ENCODE measurements at places on chromosomes 3 and 15.

GRCh38 chr15:78077871-78078210 lies 330 bp upstream of the TBC1D2B start:
- DNase-seq = no peak

GRCh38 chr3:115292131-115292530 lies 145.0 kb upstream of the ZBTB20 start:
- no peak for DNase-seq

- DNase-seq = no peak
Observed at GRCh38 chr3:161293381-161293780, 72.3 kb downstream of the NMD3 start.

DNA sequence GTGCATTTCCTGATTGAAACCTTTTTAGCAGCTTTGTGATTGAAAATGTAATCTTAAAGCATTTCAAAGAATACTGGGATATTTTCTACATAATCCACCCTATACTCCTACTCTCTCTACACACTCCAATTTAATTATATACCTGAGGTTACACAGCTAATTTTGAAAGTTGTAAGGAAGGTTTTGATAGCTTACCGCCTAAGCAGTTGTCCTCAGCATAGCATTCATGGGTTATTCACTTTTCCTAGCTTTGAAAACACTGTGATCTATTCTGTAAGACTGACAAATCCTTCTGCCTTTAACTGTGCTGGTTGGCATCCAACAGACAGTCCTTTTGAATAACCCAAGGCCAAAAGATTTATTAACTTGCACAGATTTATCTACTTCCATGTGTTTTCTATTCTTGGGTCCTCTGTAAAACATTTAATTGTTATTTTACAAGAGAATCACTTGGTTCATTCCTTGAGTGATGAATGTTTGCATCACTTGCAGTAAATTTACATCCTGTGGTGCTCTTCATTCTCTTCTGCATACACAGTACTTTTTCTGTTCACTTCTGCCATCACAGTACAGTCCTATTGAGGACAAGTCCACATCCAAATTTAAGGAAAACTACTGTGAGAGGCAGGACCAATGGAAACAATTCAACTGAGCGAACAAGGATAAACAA lies 44.8 kb downstream of the SERPINI1 start:
- DNase-seq = no peak

- DNase-seq = no peak
Observed at GRCh38 chr3:161781381-161781780, 284.8 kb downstream of the OTOL1 start.

DNA sequence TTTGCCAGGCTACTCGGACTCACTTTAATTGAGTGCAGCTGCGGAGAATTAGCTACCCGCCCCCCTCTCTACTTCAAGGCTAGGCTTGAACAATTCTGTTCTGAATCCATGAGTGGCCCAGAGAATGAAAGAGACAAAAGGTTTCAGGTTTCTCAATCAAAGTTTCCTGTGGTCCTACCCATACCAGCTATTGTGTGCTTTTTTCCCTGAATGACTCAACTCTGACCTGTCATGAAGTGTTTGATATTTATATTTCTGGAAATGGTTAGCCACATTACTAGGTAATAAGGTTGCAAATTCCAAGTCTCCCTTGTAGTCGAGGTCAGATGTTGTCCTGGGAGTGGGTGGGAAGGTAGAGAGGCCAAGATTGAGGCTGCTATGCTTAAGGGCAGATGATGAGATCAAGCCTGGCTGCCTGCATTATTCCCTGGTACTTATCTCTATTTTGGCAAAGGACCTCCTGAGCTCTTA lies 392.7 kb upstream of the TBL1XR1 start:
- no peak for DNase-seq

DNA sequence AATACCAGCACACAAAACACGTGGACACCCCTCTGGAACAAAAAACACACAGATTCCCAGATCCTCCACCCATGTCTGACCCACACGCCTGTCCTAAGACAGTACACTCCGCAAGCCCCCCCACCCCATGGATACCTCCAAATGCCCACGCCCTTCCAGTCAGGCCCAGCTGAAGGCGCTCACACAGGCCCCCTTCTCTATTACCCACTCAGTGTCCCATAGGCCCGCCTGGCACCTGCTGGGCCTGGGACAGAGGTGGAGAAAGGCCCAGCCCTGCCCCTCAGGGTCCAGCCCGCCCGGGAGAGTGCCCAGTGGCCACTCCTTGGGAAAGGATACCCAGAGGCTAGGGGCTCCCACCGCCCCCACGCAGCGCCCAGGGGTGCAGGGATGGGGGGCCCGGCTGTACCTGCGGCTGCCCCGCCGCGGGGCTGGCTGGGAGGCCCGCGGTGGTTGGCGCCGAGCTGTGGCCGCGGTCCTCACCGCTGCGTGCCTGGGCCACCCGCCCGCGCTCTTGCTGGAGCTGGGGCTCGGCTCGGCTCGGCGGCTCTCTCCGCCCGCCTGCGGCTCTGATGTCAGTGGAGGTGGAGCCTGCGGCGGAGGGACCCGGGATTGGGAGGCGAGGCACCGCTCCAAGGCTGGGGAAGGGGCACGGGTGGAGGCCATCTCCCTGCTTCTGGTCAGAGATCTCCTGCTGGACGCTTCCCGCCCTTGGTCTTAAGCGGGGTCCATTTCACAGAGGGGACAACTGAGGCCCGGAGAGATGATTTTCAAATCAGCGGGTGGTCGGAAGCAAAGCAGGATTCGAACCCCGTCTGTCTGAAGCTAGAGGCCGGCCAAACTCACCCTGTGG lies at the start of gene CAMK1:
Gene CAMK1 (minus strand): TSS at position 522 of the 850 bp plus-strand sequence. CDS start 2,198 bp downstream, outside the sequence.
- DNase-seq = peak; percentile 50

DNA sequence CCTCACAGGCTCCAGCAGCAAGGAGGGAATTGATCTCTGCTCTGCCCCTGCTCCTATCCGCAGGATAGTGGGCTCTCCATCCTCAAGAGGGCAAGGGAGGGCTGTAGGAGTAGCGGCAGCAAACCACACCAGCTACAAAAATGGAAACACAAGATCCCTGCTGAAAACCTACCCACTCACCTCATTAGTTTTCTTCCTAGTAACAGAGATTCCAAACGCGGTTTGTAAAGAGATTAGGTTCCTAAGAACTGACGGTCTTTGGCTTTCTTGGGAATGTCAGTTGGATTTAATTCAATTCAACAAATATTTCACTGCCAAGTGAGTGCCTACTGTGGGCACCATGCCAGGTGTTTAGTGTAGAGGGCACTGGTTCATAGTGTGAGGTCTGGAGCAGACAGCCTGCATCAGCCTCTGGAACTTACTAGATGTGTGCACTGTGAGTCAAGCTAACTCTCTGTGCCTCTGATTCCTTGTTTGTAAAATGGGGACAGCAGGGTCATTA lies 84.7 kb downstream of the MRPL46 start:
- DNase-seq = no peak

- DNase-seq = no peak
Observed at GRCh38 chr3:133300102-133300501, 99.8 kb upstream of the BFSP2 start.

DNA sequence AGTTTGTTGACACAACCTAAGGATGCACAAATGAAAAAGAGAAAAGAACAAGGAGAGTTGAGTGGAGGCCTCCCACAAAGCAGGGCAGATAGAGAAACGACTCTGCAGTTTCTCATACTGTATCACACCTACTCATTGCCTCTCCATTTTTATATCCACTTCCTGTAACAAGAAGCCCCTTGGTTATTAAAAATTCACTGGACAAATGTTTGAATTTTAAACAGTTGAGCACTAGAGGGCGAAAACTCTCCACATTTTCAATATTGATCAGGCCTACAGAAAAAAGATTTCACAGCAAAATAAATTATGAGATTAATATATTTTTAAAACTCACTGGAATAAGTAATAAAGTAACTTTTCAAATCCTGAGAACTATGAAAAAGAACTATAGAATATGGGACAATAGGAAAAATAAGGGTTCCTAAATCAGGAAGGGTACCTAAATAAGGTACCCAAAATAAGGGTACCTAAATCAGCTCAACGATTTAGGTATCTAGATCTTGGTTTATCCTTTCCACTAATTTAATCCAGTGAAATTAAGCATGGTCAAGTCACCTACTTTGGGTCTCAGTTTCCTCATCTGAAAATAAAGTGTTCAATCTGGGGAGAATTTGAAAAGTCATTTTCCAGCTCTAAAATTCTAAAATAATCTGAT lies 47.0 kb upstream of the PPIB start:
- DNase-seq = no peak

DNA sequence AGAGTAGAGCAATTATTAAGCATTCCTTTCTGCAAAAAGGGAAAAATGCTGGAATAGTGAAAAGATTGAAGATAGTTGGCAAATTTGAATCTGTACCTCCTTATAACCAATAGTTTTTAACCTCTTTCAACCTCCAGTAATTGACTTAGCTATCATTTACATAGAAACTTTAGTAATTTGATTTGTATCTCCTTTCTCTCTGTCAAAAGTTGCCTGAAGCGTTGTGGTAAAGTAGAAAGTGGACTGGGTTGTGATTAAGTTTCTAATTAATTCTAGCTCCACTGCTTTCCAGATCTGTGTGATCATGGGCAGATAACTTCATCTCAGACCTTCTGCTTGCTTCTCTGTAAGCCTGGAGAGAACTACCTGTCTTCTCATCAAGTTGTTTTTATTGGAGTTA lies 24.8 kb downstream of the GLCE start:
- no peak for DNase-seq

DNA sequence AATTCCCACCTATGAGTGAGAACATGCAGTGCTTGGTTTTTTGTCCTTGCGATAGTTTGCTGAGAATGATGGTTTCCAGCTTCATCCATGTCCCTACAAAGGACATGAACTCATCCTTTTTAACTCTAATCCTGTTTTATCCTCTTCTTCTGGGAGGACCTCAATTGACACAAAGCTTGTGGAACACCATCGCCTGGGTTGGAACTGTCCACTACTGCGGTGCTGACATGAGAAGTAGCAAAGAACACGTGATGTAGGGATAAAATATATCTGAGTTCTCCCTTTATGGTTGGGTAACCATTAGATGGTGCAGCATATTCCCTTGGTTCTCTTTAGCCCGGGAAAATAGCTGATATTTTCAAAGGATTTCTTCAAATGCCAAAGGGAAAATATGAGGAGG lies 105.3 kb upstream of the TOPAZ1 start:
- DNase-seq = no peak

- no peak for DNase-seq
Observed at GRCh38 chr15:80098341-80098740, 38.9 kb downstream of the ZFAND6 start.

GRCh38 chr3:11238060-11238459 lies 34.1 kb upstream of the ATG7 start:
- no peak for DNase-seq

DNA sequence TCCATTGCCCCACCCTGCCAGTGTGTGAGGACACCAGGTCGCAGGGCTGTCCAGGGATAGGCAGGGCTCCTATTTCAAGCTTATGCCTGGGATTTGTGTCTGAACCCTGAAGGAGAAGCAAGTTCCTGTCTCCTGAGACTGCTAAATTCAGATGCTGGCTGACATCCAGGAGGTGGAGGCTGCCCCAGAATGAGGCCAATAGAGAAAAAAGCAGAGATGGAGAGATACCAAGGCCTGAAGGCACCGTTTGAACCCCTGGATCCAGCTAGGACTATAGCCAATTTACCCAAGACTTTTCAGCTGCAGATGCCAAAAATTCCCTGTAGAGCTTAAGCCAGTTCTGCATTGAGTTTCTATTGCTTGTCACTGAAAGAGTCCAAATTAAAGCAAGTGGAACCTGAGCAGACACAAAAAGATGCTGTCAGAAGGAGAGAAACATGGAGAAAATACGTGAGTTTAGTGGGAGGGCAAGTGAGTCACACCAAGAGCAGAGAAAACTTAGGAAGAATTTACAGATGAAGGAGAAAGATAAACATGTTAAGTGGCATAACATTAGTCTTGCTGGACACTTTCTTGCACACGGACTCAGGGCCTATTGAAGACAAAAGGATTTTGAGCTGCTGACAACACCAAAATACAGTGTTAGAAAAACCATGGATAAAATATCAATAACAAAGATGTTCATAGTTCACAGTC lies 148.6 kb downstream of the CNTN3 start:
- DNase-seq = no peak

DNA sequence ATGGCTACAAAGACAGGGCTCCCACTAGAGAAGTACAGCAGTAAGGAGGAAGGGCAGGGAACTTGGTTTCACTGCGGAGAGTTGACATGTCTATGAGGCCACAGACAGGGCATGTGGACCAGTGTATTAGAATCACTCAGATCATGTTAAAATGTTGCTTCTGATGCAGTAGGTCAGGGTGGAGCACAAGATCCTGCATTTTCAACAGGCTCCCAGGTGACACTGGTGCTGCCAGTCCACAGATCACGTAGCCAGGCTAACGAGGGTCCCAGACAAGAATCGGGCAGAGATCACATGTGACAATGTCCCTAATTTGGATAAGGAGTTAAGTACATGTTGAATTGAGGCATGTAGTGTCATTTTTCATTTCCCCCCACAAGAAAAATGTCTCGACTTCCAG lies 73.6 kb downstream of the SPSB4 start:
- no peak for DNase-seq

DNA sequence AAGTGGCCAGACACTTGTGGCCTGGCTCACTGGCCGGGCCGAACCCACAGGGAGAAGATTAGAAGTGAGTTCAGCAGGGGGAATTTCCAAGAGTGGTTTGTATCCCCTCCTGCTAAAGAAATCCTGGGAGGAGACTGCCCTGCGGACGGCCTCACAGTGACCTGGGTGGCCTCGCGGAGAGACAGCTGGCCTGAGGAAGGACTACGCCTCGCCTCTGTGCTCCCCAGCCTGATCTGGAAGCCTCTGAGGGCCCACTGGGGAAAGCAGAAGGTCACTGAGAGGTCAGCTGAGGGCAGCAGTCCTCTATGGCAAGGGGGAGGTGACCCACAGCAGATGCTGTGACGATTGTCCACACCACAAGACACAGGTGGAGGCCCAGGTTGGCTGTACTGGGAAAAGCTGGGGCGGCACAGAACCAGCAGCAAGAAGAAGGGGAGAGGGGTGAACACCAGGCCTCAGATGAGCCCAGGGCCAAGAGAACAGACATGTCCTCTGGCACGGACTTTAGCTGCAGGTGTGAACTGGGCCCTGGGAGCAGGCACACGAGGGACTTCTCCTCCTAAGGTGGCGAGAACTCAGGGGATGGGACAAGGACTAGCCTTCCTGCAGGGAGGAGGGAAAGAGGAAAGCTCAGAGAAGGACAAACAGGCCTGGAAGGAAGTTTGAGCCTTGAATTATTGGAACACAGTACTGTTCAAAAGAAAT lies 37.2 kb upstream of the DLG1 start:
- no peak for DNase-seq

DNA sequence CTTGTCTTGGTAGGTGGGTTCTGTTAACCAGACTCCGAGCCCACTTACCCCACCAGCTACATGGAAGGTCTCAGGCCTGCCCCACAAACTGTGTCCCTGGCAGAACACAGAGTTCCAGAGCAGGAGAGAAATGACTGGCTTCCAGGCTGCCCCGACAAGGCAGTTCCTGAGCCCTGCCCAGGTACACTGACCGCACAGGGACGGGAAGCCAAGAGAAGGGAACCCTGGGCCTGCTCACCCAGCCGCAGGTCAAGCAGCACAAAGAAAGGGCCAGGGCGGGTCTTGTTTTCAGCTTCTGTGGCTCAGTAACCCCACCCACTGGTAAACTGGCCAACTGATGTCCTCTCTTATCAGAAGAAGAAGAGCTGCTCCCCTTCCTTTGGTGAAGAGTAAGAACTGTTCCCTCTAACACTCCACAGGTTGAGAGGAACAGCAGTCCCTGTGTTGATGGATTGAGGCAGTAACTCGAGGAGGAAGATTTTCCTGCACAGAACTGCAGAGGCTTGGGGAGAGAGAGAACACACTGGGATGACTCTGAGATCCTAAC lies 68.4 kb downstream of the CRTC3 start:
- DNase-seq = no peak

- DNase-seq = no peak
Observed at GRCh38 chr3:161316006-161316689, 55.2 kb downstream of the SPTSSB start.

All from activated CD4-positive, alpha-beta T cell treated with anti-CD3 and anti-CD28 coated beads for 24 hours (primary cell).